ENCODE measurements at places on chromosomes 7 and 10. TPM values are rescaled to one million over a fixed set of nuclear protein-coding genes. Genes with fewer than 3 reads are reported as not detected.

DNA sequence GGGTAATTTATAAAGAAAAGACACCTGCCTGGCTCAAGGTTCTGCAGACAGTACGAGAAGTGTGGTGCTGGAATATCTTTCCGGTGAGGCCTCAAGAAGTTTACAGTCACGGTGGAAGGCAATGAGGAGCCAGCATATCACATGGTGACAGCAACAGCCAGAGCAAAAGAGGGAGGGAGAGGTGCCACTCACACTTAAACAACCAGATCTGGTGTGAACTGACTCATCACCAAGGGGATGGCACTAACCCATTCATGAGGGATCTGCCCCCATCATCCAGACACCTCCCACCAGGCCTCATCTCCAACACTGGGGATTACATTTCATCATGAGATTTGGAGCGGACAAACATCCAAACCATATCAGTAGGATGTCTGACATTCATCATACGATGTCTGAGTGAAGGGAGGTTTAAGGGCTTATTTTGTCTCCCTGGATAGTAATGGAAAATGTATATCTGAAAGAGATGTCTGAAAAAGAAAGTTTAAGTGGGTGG lies 23.5 kb upstream of the KBTBD2 start:
- DNase-seq: no peak

The GSAP gene
- 11.7 TPM for total RNA-seq

The PIK3CG gene
- not detected for total RNA-seq

- DNase-seq: peak; percentile 84
These were observed 75.7 kb upstream of the SYPL1 start for GRCh38 chr7:106187613-106188350.

GRCh38 chr7:44853391-44853790 lies 5.5 kb upstream of the H2AZ2 start:
- DNase-seq: peak; percentile 76

DNA sequence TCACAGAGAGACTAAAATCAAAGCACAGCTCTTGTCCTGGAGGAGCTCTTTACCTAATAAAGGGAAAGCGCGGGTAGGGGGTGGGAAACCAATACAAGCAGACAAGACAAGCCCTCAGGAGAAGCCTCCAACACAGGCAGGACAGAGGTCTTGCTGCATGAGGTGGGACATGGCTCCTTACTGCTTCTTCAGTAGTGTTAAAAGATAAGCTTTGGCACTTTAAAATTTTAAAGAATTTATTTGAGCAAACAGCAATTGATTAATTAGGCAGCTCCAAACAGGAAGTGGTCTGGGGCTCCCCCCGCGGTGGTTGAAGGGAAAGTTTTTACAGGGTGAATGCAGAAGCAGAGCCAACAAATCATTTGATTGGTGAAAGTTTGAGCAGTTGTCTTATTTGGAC lies 50.3 kb upstream of the MACC1 start:
- DNase-seq: no peak

The MAP3K8 gene
- total RNA-seq: 1.2 TPM

The CREM gene
- total RNA-seq: 18.4 TPM

- no peak for DNase-seq
These were observed 246.2 kb upstream of the AKR1E2 start for GRCh38 chr10:4579844-4580243.

DNA sequence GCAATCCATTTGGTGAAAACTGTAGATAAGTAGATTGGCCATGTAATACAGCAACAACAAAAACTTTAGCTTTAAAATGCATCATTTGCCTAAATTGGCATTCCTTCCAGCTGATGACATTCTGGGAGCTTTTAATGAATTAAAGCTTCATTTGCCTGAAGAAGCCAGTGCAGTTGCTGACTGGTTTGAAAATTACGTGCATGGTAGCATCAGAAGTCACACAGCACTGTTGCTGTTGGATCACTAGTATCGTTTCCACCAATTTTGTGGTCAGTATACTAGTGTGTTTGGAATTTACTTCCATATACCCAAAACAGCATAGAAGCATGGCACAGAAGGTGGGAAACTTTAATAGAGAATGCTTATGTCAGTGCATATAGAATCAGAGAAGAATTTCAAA lies 194.9 kb downstream of the ETV1 start:
- no peak for DNase-seq

DNA sequence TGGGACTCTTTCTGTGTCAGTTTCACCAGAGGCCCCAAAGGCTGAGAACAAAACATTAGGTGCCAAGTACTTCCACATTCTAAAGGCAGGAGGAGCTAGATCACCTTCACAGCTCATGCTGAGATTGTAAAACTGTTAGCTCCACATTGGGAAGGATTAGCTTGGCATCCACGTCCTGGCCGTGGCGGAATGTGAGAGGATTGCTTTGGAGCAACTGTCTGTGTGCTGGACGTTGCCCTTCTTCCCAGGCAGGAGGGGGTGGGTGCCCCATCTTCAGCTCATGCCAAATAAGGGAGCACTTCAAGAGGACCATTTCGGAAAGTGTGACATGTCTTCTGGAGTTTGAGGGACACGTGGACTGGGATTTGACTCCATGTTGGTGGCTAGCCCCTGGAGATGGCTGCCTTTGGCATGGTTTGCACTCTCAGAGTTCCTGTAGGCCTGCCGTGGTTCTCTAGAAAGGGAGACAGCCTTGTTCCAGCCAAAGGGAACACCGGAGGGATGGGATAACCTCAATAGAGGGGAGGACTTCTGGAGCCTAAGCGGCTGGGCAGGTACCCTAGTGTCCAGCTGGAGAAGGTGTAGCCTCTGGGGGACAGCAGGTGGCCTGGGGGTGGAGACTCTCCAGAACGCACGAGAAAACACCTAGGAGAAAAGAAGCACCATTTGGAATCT lies 19.9 kb upstream of the FMC1 start:
- DNase-seq: peak; percentile 33

The KLF14 gene
- total RNA-seq: not detected

DNA sequence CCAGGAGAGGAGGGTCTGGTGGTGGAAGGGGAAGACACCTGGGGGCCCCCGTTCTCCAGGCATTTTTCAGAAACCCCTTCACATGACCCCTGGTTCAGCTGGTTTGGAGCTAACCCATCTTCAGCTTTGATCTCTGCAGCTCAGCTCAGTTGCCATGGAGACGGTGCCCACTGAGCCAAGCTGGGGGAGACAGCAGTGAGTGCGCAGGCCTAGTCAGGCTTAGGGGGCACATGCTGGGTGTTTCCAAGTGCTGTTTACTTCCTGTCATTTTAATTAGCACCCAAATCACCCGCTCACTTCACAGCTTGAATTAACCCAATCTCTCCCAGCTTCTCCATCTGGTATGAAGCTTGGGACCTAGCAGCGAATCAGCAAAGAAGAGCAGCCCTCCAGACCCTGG lies 9.0 kb downstream of the SPOCK2 start:
- no peak for DNase-seq

GRCh38 chr10:76202777-76203176 lies 771.4 kb downstream of the LRMDA start:
- DNase-seq: no peak

GRCh38 chr10:7471720-7472367 lies 61.0 kb upstream of the SFMBT2 start:
- DNase-seq: no peak

GRCh38 chr7:42137431-42137830 lies 99.6 kb downstream of the GLI3 start:
- no peak for DNase-seq

GRCh38 chr7:40758590-40758989 lies 623.8 kb downstream of the SUGCT start:
- DNase-seq: no peak

DNA sequence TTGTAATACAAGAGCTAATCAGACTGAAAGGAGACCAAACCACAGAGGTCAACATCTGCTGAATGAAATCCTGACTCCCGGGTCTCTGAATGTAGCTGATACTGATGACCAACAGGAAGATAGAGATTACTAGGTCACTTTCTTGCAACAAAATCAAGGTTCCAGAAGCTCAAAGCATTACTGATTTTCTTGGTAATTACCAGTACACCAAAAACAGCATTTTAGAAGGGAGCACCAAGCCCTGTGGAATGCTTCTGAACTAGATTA lies 177.7 kb downstream of the SLC25A13 start:
- DNase-seq: no peak

- DNase-seq: peak; percentile 88
These were observed 9.3 kb upstream of the PNLIPRP3 start for GRCh38 chr10:116418389-116418788.

GRCh38 chr10:121734589-121735045 lies 136.4 kb upstream of the FGFR2 start:
- peak; percentile 10 for DNase-seq

- no peak for DNase-seq
These were observed 384.2 kb upstream of the FOXK1 start for GRCh38 chr7:4297918-4298219.

DNA sequence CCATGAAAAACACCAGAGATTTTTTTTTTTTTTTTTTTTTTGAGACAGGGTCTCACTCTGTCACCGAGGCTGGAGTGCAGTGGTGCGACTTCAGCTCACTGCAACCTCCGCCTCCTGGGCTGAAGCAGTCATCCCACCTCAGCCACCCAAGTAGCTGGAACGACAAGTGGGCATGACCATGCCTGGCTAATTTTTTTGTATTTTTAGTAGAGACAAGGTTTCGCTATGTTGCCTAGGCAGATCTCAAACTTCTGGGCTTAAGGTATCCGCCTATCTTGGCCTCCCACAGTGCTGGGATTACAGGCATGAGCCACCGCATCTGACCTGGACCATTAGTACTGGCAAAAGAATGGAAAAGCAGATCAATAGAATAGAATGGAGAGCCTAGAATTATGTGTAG lies 59.0 kb upstream of the LRRN3 start:
- no peak for DNase-seq

DNA sequence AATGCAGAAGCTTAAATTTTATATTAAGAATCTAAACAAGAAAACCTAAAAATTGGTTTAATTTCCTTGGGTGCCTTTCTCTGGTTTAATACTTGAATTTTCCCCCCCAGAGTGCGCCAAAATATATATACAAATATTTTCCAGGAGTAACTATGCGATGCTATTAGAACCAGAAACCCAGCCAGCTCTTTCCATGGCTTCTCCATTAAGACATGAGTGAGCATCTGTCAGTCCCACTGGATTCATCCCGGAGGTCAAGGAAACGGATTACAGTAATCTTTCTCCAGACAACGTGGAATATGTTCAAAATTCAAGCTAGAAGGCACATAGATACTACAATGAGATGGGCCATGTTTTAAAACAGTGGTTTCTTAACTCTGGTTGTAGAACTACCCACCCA lies 148.8 kb downstream of the TAX1BP1 start:
- DNase-seq: no peak

DNA sequence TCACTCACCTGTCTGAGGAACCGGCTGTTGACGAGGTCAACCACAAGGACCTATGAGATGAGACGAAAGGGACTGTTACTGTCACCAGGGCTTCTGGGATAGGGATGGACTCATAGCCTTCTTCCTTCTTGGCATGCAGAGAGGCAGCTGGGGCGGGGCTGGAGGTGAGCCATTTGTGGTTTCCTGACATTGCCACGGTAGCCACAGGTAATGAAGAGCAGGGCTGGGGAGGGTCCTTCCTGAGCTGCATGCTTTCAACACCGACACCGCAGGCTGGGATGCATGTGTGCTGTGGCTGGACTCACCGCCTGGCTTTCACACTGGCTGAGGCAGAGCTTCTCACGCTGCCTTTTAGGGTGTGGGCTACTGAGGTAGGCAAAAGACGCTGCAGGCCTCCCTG lies 46.4 kb upstream of the MKRN1 start:
- peak; percentile 83 for DNase-seq

DNA sequence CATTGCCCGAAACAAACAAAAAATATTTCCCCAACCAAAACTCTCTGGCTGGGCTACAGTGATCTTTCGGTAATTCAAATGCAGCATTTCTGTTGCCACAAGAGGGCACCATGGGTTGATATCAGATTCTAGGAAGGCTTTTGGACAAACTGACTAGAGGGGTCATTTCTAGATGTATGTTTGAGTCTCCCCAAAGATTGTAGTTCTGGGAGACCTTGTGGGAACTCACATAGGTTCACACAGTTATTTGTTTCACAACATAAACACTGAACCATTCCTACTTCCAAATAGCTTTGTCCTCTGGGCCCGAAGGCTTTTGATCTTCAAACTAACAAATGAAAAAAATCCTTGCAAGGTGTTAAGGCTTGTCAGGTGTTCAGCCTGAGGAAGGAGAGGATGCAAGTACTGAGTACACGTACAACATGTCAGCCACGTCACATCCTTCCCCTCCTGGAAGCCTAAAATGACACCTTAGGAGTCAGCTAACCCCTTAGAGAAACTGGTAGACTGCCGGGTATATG lies 37.0 kb upstream of the IL15RA start:
- peak; percentile 32 for DNase-seq

GRCh38 chr7:10677668-10678232 lies 295.9 kb upstream of the PHF14 start:
- DNase-seq: no peak

The PHKG1 gene
- 0.96 TPM for total RNA-seq

DNA sequence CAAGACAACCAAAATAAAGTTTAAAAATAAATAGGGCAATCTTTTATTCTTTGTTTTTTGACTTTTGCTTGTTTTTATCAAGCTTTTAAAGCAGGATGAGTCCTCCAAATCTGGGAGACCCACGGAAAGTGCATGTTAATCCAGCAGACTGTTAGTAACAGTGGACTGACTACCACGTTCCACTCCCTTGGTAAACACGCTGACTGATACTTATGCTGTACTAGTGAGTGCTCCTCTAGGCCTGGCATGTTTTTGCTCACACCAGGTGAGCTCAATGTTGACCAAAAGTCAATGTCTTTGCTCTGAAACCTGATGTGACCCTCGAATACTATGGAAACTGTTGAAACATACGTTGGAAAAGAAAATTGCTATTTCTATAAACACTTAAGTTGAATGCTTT lies 88.4 kb downstream of the KIAA1549 start:
- DNase-seq: no peak

- DNase-seq: no peak
These were observed 33.4 kb downstream of the FOXL3 start for GRCh38 chr7:323410-323809.

The FXYD4 gene
- not detected for total RNA-seq

DNA sequence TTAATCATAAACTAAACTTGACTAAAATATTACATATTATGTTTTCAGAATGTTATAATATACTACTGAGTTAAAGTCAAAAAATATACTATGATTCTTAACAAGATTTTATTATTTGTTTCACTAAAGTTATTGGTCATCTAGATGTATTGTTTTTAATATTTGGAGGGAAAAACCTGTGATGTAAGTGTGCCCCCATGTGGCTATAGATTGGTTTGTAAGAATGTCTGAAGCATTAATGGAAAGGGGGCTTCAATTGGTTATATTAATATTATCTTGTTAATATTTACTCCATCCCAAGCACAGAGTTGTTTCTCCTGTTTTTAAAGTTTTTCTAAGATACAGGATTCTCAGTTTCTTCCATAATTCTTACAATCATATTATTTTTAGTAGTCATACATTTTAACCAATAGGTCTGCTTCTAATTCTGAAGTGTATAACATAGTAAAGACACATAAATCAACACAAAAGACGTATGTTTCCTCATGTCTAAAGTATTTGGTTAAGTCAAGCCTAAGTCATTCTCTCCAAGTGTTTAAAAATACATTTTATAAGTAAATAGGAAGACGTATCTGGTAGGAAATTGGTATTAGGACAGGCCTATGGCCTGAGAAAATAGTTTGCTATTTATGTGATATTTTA lies 58.0 kb downstream of the GNAT3 start:
- no peak for DNase-seq
